ENCODE measurements at places on chromosomes 1 and 21.

- no peak overlapping the region for H3K27ac ChIP-seq
- no peak for DNase-seq
- no peaks in the 10 kb centered on the region for H3K27me3 ChIP-seq
Measured at GRCh38 chr1:70227439-70227838, 6.3 kb downstream of the SRSF11 start.

GRCh38 chr1:17023573-17023972 lies 11.8 kb upstream of the ATP13A2 start:
- peaks cover 93% of the 10 kb centered on the region for H3K36me3 ChIP-seq
- no peaks in the 10 kb centered on the region for H3K4me1 ChIP-seq

DNA sequence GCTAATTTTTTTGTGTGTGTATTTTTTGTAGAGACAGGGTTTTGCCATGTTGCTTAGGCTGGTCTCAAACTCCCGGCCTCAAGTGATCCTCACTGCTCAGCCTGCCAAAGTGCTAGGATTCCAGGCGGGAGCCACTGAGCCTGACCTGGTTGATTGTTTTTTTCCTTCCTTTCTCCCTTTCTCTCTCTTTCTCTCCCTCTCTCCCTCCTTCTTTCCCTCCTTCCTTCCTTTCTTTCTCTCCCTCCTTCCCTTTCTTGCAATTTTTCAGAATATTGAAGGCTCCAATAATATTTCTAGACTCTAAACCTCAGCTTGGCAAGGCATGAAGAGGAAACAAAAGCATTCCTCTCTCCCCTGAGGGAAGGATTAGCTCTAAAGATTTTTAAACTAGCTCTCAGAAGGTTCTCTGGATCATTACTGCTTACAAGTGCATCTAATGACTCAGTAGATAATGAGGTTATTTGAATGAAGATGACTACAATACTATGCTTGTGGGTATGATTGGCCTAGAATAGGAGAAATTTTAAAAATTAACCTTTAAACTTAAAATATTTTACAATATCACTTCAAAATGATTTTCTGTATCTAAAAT lies 68.5 kb upstream of the GADD45A start:
- H3K36me3 ChIP-seq: no peaks in the 10 kb centered on the region
- peaks cover 4% of the 10 kb centered on the region for H3K27me3 ChIP-seq
- no peak for DNase-seq
- H3K4me1 ChIP-seq: no peaks in the 10 kb centered on the region

GRCh38 chr1:54498383-54499096 lies 49.5 kb upstream of the ACOT11 start:
- H3K27me3 ChIP-seq: peaks cover 13% of the 10 kb centered on the region
- no peaks in the 10 kb centered on the region for H3K36me3 ChIP-seq
- H3K27ac ChIP-seq: no peak overlapping the region
- peaks cover 13% of the 10 kb centered on the region for H3K4me1 ChIP-seq
- no peak overlapping the region for H3K4me3 ChIP-seq

GRCh38 chr1:4778056-4778455 lies 123.6 kb downstream of the AJAP1 start:
- H3K36me3 ChIP-seq: no peaks in the 10 kb centered on the region
- no peak overlapping the region for H3K4me3 ChIP-seq
- no peaks in the 10 kb centered on the region for H3K27me3 ChIP-seq
- H3K4me1 ChIP-seq: no peaks in the 10 kb centered on the region
- no peak for DNase-seq
- no peak overlapping the region for H3K27ac ChIP-seq

GRCh38 chr21:46322351-46323226 lies 1.1 kb downstream of the C21orf58 start:
- DNase-seq: no peak
- H3K4me1 ChIP-seq: peaks cover 28% of the 10 kb centered on the region
- H3K36me3 ChIP-seq: no peaks in the 10 kb centered on the region
- H3K27me3 ChIP-seq: no peaks in the 10 kb centered on the region
- no peak overlapping the region for H3K27ac ChIP-seq
- H3K4me3 ChIP-seq: peak overlapping the region; percentile 96

GRCh38 chr1:8598060-8598724 lies 219.2 kb downstream of the RERE start:
- H3K27ac ChIP-seq: no peak overlapping the region
- H3K4me3 ChIP-seq: no peak overlapping the region
- H3K27me3 ChIP-seq: no peaks in the 10 kb centered on the region
- H3K36me3 ChIP-seq: no peaks in the 10 kb centered on the region

DNA sequence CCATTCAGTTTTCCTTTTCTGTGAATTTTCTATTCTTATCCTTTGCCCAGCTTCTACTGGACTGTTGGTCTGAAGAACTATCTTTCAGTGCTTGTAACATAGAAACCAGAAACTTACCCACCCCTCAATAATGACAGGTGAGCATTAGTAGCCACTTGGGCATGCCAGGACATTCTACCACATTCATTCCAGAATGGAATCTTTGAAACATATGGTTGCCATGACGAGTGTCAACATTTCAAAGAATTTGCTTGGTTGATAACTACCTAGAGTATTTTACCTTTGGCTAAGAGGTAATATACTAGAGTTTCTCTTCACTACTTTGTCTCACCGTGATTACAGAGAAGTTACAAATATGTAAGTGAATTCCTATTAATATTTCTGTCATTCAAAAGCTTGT lies at the start of gene MROH9:
Gene MROH9, plus strand, starts transcription at position 304 of the 400 bp plus-strand sequence. CDS start 10,023 bp downstream, outside the sequence.
- H3K4me1 ChIP-seq: no peaks in the 10 kb centered on the region
- no peak for DNase-seq
- H3K36me3 ChIP-seq: no peaks in the 10 kb centered on the region
- H3K27me3 ChIP-seq: no peaks in the 10 kb centered on the region
- no peak within 1 kb of the TSS for H3K4me3 ChIP-seq
- H3K27ac ChIP-seq: no peak within 1 kb of the TSS

DNA sequence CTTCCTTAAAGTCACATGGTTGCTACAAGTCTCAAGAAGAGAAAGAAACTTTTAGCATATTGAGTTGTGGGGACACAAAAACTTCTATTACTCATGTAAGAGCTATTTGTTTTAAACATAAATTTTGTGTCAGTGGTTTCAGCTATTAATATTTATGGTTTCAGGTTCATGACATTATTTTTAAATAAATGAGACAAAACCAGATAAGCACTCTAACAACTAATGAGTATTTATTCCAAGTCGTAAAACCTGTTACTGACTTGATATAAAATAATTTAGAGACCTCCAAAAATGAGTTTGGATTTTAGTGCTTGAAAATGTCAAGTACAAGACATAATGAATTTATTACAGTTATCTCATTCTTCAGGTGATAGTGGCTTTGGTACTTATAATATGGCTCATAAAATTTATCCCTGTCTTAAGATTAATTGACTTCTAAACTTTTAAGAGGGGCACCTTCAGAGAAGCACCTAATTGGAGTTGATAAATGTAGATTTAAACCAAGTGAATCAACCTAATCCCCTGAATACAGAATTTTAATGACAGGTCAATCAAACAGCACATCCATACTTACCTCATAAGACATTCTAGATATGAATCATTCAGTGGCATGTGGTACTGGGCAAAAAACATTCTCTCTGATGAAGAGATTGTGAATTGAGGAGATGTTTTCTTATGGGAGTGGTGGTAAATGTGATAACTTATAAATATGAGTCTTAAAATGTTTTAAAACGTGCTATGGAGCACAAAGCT lies 167.7 kb upstream of the PTGFR start:
- DNase-seq: no peak
- no peak overlapping the region for H3K27ac ChIP-seq
- no peak overlapping the region for H3K4me3 ChIP-seq
- H3K27me3 ChIP-seq: no peaks in the 10 kb centered on the region
- H3K4me1 ChIP-seq: no peaks in the 10 kb centered on the region

GRCh38 chr1:22673486-22674409 lies 20.7 kb downstream of the C1QB start:
- peaks cover 21% of the 10 kb centered on the region for H3K27me3 ChIP-seq
- H3K4me1 ChIP-seq: no peaks in the 10 kb centered on the region

DNA sequence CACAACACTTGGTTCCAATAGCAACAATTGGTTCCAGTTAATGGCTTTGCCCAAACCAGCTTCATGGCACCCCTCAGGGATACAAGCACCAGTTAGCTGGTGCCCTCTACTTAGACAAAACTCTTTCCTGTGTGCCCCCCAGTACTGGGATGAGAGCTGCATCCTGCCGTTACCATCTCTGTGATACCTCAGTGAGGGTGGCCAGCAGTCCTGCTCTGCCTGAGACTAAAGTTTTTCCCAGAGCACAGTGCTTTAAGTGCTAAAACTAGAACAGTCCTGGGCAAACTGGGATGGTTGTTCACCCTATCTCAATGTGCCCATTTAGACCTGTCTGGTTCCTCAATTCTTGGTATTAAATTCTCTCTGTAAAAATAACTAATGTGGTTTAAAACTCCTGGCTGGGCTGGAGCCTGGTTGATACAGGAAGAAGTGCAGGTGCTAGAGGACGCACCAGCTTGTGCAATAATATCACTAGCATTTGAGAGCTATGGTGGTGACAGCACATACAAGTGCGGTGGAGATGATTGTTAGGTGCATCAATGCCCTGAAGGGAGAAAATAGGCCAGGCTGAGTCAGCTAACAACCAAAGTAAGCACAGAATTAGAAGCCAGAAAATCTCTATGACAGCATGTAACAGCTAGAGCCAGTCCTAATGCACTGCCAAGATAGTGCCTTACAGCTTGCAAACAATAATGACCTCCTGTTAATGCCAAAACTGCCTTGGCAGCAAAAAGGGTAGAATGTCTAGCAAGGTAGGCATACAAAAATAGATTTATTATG lies 179.8 kb upstream of the GALNT2 start:
- H3K4me1 ChIP-seq: no peaks in the 10 kb centered on the region
- H3K36me3 ChIP-seq: no peaks in the 10 kb centered on the region
- H3K27ac ChIP-seq: no peak overlapping the region
- no peak overlapping the region for H3K4me3 ChIP-seq
- no peaks in the 10 kb centered on the region for H3K27me3 ChIP-seq
- no peak for DNase-seq

DNA sequence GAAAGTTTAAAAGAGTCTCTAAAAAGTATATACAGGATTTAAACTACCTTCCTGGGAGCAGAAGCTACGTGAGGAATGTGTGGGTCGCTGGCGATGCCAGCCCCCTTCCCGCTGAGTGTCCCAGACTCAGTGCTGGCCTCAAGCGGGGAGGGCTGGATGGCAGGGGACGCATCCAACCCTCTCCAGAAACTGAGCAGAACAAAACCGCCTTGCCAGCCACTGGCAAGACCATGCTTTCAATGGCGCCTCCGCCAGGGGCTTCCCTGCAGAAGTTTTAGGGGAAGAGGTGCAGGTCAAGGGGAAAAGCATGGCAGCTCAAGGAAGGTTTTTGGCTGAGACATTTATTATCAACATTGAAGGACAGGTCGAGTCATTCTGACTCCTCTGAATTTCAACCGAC lies 26.1 kb downstream of the NADK start:
- no peaks in the 10 kb centered on the region for H3K27me3 ChIP-seq
- no peak overlapping the region for H3K27ac ChIP-seq
- peaks cover 34% of the 10 kb centered on the region for H3K36me3 ChIP-seq
- H3K4me3 ChIP-seq: no peak overlapping the region

DNA sequence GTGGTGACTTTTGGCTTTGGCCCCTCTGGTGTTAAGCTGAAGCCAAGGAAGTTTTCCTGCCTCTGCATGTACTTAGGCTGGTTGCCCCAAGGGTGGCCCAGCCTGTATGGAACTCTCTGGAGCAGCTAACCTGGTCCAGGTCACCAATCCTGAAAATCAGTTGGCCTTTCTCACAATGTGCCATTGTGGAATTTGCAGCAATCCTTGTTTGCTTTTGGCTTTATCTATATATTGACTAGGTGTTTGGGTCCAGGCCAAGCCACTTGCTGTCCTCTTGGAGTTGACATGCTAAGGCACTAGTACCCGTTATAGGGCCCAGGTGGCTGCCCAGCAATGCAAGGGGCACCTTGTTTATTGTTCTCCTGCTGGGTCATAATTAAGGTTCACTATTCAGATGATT lies 124.6 kb downstream of the CAMTA1 start:
- peaks cover 4% of the 10 kb centered on the region for H3K4me1 ChIP-seq
- H3K27ac ChIP-seq: no peak overlapping the region
- no peaks in the 10 kb centered on the region for H3K36me3 ChIP-seq
- peaks cover 9% of the 10 kb centered on the region for H3K27me3 ChIP-seq
- DNase-seq: no peak

GRCh38 chr1:206782448-206782847 lies 10.2 kb upstream of the IL10 start:
- DNase-seq: no peak
- H3K4me3 ChIP-seq: no peak overlapping the region
- H3K27ac ChIP-seq: no peak overlapping the region

DNA sequence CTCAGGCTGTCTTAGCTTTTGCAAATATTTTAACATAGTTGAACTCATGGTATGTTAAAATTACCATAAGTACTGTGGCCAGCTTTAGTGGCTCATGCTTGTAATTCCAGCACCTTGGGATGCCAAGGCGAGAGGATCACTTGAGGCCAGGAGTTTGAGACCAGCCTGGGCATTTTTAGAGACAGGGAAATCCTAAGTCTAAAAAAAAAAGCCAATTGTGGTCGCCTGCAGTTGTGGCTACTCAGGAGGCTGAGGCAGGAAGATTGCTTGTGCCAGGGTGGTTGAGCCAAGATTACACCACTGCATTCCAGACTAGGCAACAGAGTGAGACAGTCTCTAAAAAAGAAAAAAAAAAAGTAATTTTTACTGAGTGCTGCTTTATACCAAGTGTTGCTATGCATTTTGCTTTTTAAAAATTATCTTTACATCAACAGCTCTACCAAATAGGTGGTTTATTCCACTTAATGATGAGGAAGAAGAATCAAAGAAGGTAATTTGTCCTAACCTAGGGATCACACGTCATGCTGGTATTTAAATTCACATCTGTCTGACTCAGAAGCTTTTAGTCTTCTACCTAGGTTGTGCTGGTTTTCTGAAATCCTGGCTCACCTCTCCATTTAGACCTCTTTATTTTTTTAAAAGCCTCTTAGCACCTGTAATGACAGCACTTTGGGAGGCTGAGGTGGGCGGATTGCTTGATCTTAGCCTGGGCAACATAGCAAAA lies 16.8 kb downstream of the PPP1R12B start:
- DNase-seq: no peak
- H3K27ac ChIP-seq: no peak overlapping the region
- H3K27me3 ChIP-seq: no peaks in the 10 kb centered on the region
- no peak overlapping the region for H3K4me3 ChIP-seq
- no peaks in the 10 kb centered on the region for H3K4me1 ChIP-seq

DNA sequence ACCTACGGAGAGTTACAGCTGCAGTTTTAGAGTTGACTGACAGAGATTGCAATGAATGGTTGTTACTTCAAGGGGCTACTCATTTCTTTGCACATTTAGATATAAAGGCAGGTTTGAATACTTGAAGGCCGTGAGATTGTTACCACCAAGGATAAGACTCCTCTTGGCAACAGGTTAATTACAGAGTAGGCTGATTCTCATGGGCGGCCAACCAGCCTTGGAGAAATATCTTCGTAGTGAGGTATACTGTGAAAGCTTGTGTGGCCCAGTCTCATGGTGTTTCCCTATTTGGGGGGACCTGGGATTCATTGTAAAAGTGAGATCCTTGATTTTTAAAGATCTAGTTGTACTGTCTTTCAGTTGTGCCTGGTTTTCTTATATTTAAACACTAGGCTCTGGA lies 103.2 kb upstream of the OLFM3 start:
- no peak for DNase-seq
- no peaks in the 10 kb centered on the region for H3K36me3 ChIP-seq
- no peaks in the 10 kb centered on the region for H3K27me3 ChIP-seq
- H3K4me3 ChIP-seq: no peak overlapping the region

GRCh38 chr1:156696755-156697154 lies 8.6 kb downstream of the CRABP2 start:
- peaks cover 27% of the 10 kb centered on the region for H3K27me3 ChIP-seq
- no peaks in the 10 kb centered on the region for H3K36me3 ChIP-seq
- DNase-seq: no peak
- no peak overlapping the region for H3K27ac ChIP-seq
